ENCODE measurements at places on chromosomes 1 and 21.

GRCh38 chr1:37453647-37454046 lies 20.7 kb upstream of the ZC3H12A start:
- no peak for DNase-seq

DNA sequence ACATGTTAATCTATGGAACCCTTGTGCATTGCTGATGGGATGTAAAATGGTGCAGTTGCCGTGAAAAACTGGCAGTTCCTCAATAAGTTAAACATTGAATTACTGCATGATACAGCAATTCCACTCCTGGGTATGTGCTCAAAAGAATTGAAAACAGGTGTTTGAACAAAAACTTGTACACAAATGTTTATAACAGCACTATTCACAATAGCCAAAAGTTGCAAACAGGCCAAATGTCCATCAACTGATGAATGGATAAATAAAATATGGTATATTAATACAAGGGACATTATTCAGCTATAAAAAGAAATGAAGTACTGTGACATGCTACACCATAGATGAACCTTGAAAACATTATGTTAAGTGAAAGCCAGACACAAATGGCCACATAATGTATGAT lies 17.7 kb upstream of the SRSF10 start:
- DNase-seq: no peak

DNA sequence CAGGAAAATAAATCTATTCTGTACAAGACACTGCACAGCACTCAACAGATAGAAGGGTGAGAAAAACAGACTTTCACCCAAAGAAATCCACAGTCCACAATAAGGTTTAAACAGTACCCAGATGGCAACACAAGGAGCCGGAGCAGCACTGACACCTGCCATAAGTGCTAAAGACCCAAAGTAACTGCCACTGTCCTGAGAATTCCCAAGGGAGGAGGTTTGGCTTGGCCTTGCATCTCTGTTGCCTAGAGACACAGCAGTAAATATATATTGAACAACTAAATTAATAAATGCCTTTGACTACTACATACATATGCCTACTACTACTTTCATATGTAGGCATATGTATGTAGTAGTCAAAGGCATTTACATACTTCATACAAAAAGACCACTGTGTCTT lies 68.0 kb downstream of the VAV3 start:
- DNase-seq: no peak

DNA sequence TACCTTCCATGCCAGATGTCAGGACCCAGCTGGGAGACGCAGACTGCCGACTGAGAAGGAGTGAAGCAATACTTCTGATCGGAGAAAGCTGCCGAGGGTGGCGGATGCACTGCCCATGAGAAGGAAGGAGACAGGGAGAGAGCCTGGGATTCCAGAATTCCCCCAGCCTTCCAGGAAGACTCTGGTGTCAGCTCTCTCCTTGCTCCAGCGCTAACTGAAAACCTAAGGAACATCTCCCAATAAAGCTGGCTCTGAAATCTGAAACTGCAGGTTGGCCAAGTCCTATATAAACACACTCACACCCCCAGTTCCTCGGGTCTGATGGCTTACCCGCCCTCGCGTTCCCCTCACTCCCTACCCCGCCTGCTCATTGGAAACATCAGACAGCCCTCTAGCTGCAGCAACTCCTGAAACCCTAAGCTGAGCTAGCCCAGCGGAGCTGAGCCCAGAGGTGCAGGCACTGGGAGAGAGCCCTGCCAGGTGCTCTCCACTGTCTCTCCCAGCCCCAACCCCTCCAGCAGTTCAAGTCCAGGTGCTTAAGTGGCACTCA lies 52.3 kb downstream of the PLEKHA6 start:
- peak; percentile 30 for DNase-seq

GRCh38 chr1:181151378-181152326 lies 63.2 kb downstream of the IER5 start:
- no peak for DNase-seq

GRCh38 chr1:3557366-3557765 lies 53.9 kb downstream of the MEGF6 start:
- DNase-seq: no peak

- DNase-seq: no peak
Measured at GRCh38 chr21:32966120-32966519, 59.6 kb upstream of the OLIG2 start.

- DNase-seq: no peak
Measured at GRCh38 chr1:43177691-43178090, 5.6 kb downstream of the CFAP57 start.

- DNase-seq: no peak
Measured at GRCh38 chr1:12475530-12475934, 142.5 kb downstream of the DHRS3 start.

DNA sequence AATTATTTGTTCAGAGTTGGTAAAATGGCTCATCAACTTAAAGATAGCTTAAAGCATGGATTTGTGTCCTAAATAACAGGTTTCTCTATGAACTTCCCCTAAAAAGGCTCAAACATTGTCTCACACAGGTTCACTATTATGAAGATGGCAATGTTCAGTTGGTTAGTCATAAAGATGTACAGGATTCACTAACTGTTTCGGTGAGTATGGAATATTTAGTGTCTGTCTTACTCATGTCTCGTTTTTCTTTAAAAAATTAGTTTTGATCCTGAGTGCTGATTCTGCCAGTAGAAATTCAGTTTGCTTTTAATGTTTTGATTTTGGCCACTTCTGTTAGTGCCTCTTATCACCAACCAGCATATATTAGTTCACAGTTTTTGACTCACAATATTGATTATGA lies 7.5 kb upstream of the MOV10 start:
- no peak for DNase-seq

DNA sequence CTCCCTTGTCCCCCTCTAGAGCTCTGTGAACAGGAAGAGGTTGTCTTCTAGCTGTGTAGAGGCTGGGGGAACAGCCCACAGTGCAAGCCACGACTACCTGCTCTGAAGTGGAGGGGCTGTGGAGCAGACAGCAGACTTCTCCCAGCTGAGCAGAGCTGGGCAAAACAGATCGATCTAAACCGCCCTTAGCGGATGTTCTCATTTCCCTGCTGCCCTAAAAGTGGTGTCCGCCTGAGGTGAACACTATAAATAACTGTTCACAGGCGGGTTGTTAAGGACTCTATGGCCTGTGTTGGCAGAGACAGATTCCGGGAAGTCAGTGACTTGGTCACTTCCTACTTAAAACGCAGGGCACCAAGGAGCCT lies 203.2 kb downstream of the RHOU start:
- DNase-seq: no peak

GRCh38 chr1:8597455-8597854 lies 220.0 kb downstream of the RERE start:
- DNase-seq: no peak

- no peak for DNase-seq
Measured at GRCh38 chr1:172658871-172659453, at the start of gene FASLG. FASLG (plus strand) TSS chr1:172659103; CDS start chr1:172659202, 99 bp downstream.

GRCh38 chr1:25107643-25108010 lies 124.7 kb downstream of the SYF2 start:
- no peak for DNase-seq

- no peak for DNase-seq
Measured at GRCh38 chr1:199297887-199298286, 659.0 kb downstream of the PTPRC start.

- peak; percentile 96 for DNase-seq
Measured at GRCh38 chr1:162541619-162542141, 19.8 kb upstream of the UAP1 start.

GRCh38 chr1:20068722-20069121 lies 1.3 kb upstream of the PLA2G5 start:
- no peak for DNase-seq

GRCh38 chr1:92975551-92976232 lies 14.4 kb upstream of the DIPK1A start:
- DNase-seq: no peak

DNA sequence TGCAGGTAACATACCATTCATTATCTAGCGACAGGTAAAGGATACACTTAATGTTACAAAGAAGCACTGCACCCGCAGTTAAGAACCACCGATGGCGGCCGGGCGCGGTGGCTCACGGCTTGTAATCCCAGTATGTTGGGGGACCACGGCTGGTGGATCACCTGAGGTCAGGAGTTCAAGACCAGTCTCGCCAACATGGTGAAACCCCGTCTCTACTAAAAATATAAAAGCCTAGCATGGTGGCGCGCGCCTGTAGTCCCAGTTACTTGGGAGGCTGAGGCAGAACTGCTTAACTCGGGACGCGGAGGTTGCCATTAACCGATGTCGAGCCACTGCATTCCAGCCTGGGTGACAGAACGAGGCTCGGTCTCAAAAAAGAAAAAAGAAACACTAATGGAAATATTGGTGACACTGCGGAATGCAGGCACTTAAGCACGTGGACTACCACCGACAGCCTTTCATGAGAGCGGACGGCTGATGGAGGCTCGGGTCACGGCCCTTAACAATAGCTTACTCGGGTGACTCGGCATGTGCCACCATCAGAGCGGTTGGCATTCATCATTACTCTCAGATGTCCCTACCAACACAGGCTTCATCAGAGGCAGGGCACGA lies 542 bp downstream of the GAS5 start:
- no peak for DNase-seq

DNA sequence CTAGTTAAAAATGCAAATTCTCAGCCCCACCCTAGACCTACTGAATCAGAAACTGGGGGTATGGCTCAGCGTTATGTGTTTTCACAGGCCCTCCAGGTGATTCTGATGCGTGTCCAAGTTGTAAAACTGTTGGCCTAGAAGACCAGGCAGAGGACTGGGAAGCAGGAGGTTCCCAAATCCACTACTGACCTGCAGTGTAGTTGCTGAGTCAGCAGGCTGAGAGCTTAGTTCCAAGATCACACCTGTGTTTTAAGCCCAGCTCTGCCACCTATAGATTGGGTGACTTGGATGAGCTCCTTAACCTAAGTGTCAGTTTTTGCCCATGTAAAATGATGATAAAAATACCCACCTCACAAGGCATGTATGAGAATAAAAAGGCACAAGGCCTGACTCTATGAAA lies 4.1 kb downstream of the GRHL3 start:
- DNase-seq: peak; percentile 89

- peak; percentile 95 for DNase-seq
Measured at GRCh38 chr1:113542221-113542701, 151.9 kb downstream of the MAGI3 start.

DNA sequence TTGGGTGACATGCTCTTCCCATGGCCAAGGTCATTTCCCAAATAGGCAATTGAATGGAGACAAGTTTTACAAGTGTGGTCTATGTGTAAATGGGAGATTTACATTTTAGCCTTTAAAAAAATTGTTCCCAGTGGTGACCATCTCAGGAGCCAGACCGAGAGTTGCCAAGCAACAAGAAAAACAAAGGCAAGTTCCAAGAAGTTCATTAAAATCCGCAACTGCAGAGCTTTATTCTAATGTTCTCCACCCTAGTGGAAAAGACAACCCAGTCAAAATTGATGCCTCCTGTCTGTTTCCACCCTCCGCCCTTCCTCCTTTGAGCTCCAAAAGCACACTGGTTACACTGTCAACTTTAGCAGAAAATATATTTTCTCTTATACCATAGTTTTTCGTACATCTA lies 33.2 kb upstream of the CD55 start:
- no peak for DNase-seq

- no peak for DNase-seq
Measured at GRCh38 chr1:55309053-55309452, 93.9 kb upstream of the USP24 start.

DNA sequence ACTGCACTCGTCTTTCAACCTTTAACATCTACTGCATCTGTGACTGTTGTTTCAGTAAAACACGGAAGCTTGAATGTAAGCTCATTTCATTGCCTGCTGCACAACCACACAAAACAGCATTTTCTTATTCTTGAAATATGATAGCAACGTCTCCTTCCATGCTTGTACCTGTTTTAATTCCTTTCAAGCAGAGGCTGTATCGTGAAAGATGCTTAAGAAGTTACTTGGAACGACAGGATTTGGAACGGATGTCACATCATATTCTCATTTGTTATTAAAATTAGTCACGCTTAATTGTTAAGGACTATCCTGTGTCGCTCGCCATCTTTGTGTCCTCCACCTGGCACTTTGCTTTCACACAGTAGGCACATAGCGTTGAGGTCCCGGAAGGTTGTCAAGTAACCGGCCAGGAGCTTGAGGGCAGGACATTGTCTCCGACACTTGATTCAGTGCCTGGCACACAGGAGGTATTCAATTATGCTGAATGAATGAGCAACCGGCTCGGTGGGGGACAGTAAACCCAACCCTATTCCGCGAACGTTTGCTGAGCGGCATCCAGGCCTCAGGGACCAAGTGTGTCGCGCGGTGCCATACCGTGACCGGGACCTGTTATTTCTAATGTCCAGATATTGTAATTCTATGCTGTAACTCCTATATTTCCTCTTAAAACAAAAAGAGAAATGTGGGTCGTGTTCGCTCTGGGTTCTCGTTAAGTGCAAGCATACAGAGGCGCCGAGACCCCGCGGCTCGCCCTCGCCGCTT lies 499 bp upstream of the SH3GLB1 start:
- DNase-seq: peak; percentile 22

DNA sequence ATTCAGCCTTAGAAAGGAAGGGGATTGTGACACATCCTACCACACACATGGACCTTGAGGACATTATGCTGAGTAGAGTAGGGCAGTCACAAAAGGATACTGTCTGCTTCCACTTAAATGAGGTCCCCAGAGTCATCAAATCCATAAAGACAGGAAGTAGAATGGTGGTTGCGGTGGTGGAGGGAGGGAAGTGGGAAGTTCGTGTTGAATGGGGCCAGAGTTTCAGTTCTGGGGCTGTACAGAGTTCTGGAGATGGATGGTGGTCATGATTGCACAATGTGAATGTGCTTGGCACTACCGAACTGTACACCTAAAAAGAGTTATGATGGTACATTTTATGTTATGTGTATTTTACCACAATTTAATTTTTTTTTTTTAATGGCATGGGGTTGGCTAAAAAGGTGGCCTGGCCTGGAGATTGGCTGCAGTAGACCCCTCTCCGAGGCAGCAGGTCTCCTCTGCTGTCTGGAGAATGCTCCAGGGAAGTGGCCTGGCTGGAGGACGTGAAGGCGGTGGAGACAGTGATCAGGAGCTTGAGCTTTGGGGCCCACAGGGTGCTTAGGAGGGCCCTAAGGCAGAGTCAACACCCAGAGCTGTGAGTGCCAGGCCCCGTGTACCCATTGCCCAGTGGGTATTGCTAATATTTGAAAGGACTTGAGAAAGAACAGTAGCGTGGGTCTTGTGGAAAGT lies 30.4 kb downstream of the IFNGR2 start:
- DNase-seq: no peak

- no peak for DNase-seq
Measured at GRCh38 chr1:27831568-27832410, 1.2 kb downstream of the PPP1R8 start.

DNA sequence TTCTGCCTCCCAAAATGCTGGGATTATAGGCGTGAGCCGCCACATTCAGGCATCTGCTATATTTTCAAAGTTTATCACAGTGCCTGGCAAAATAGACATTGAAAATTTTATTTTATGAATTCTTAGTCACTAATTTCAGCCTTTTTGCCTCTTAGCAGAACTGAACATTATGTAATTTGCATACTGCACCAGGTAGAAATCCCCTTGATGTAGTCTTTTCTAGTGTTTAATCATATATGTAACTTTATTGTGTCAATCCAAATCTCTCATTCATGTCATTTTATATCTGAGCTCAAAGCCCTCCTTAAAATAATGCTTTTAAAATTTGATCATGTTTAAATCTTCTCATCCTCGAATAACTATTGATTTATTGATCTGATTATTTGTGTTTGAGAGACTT lies 19.2 kb downstream of the WDTC1 start:
- no peak for DNase-seq

Data from epithelial cell of esophagus (primary cell).